Anterior cingulate cortex (tissue), 58 donors: ENCODE measurements at places on chromosomes 7 and 10.

DNA sequence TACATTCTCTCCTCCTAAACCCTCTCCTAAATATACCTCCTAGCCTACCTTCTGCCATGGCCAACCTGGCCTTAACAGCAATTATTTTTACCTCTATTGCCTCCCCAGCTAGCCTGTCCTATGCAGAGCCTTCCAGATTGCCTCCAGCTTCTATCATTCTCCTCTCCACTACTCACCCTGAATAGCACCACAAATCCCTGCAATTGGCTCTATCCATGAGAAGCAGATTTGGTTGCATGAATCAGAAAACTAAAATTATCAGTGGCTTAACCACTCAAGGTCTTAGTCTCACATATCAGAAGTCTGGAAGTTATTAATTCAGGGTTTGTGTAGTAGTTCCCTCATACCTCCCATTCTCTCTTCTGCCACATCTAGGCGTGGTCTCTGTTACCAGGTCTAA is 120.3 kb upstream of the CACUL1 start:
- no peak for DNase-seq

- DNase-seq: no peak
Measured at GRCh38 chr10:49564461-49565009, 25.6 kb upstream of the ERCC6 start.

- no peak for DNase-seq
Measured at GRCh38 chr7:105585850-105586500, 4.7 kb upstream of the EFCAB10 start.

- DNase-seq: no peak
Measured at GRCh38 chr10:12432402-12433189, 83.2 kb downstream of the CAMK1D start.

GRCh38 chr7:13061115-13061514 is 373.7 kb downstream of the ARL4A start:
- DNase-seq: no peak

DNA sequence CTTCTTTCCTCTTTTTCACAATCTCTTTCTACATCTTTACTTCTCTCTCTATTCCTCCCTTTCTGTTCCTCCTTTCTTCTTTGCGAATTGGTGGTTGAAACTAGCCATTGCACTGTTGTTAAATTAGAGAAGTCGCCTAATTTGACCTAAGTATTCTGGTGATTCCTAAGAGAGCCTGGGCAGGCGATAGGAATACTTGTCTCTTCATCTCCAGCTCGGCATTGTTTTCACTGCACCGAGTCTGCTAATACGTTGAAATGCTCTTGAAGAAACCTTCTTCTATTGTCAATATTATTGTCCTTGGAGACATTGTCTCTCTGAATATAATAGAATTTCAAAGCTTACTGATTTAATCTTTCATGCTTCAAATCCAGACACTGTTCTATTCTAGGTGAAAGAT is 31.7 kb downstream of the KCND2 start:
- DNase-seq: no peak

GRCh38 chr10:120184547-120185337 is 272.3 kb upstream of the PLPP4 start:
- DNase-seq: no peak

GRCh38 chr7:17526621-17527020 is 228.2 kb downstream of the AHR start:
- DNase-seq: no peak

DNA sequence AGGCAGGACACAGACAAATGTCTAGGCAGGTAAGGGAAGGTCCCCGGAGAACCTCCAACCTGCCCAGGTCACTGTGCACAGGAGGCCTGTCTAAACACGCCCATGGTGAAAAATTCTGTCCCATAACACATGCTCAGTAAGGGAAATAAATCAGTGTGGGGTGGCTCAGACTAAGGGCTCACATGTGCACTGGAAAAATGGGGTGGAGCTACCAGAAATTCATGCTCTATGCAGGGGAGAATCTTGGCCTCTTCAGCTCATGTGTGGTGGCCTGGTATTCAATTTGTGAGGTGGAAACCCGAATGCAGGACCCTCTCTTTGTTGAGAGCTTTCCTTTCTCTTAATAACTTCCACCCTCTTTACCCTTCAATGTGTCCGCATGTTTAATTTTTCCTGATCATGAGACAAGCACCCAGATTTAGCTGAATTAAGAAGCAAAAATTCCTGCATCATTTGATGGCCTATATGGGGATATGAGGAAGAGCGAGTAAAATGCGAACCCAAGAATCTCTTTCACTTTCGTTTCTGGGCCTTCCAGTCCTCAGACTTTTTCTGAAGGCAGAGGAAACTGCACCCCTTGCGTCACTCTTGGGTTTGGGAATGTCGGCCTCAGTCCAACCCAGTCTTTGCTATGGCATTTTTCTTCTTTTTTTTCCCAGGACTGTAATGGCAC is 163.2 kb downstream of the DGKB start:
- DNase-seq: no peak

DNA sequence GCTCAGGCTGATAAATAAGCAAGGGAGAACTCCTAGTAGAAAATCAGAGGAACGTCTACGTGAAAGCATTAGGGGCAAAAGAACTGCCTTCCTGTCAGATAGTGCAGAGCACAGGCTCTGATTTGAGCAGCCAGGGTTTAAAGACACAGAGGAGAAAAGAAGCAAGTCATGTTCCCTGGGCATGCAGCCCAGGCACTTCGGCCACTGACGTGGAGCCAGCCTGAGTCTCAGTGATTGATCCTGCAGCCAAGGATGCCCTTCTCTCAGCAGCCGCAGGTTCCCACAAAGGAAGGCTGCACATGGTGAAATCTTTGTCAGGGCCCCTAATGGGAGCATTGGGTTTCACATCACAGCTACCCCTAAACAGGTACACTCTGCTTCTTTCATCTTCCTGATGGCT is 161.7 kb upstream of the HPS1 start:
- DNase-seq: no peak

- DNase-seq: no peak
Measured at GRCh38 chr10:126857178-126857806, 47.9 kb upstream of the DOCK1 start.

DNA sequence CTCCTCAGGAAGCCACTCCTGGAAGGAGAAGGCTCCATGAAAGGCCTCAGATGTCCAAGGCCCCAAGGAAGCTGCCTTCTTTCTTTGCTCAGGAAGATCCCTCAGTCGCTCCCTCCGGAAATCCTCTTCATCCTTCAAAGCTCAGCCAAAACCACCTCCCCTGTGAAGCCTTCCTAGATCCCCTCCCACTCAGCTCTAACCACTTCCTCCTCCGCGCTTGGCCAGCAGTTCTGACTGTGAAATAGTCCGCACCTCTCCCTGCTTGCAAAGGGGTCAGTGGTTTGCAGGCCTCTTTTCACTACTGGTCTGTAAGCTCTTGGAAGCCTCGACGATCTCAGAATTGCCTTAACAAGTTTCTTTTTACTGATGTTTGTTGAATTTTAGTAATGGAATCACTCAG is 23.9 kb downstream of the PYROXD2 start:
- DNase-seq: no peak

- no peak for DNase-seq
Measured at GRCh38 chr7:42617806-42618457, 293.9 kb downstream of the C7orf25 start.
